ENCODE measurements at places on chromosomes 1 and 21. TPM values are rescaled to one million over a fixed set of nuclear protein-coding genes. Genes with fewer than 3 reads are reported as not detected.

DNA sequence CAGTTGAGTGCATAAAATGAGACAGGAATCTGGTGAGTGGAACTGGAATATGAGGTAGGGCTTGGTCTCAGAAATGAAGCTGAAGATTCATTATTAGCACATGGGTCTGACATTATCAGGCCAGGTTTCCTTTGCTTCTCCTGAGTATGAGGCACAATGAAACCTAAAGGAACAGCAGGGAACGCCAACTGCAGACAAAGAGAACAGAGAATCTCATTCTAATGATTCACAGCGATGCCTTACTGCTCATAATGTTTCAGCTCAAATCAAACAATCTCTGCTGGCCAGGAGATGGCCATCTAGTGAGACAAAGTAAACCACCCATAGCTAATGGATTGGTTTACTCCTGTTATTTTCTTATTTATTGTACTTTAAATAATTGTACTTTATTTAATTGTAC lies 133.5 kb downstream of the C1orf21 start:
- no peak for DNase-seq

DNA sequence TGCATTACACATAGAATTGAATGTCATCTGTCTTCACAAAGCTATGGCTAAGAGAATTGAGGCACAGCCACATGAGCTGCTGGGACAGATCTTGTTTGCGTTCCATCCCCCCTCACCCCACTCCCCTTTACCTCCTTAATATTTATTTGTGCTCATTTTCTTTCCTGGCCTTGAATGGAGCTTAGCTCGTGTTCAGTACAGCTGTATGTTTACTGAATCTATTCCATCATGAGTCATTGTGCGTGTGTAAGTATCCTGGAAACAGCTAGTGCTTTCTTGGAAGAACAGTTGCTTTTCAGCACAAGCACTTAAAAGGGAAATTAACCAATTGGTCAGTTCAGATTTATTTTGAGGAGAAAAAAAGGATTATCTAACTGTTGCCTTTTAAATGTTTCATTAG lies 14.7 kb downstream of the PROX1 start:
- no peak for DNase-seq

DNA sequence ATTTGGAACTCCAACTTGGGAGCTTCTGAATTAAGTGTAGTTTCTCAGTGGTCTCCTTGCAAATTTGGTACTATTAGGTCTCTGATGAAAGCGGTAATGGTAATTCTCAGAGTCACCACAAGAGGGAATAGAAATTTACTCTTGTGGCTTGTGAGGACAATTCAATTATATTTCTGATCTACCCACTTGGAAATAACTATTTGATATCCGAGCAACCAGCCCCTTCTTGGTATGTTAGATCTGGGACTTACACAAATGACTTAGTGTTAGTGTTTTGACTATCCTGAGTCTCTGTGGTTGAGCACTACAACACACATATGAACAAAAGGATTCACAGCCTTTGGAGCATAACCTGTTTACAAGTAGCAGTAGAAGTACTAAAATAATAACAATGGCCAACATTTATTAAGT lies 68.1 kb downstream of the RPS6KA1 start:
- no peak for DNase-seq

GRCh38 chr1:207396168-207396746 lies 57.9 kb upstream of the CR2 start:
- DNase-seq, result no peak

- peak; percentile 18 for DNase-seq
Observed at GRCh38 chr21:26845066-26845758, at the start of gene ADAMTS1. Gene ADAMTS1 (minus strand): TSS chr21:26845409. CDS start chr21:26844954, 455 bp downstream.

- DNase-seq, result no peak
Observed at GRCh38 chr1:189275796-189276195, 1201.9 kb downstream of the BRINP3 start.

DNA sequence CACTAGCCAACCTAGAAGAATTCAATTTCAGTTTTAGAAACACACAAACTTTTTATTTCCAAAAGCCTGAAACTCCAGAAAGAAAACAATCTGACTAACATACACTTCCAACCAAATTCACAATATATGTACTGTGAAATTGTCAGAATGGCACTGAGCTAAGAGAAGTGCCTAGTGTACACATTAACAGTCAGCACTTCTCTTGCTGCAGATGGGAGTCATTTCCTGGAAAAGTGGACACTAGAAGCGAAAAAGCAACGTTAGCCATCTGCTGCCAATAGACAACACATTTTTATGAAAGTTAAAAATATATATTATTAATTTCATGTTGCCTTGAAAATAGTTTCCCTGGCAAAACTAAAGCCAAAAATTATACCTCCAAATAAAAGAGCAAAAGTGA lies 66.1 kb downstream of the EPS15 start:
- DNase-seq, result no peak

- no peak for DNase-seq
Observed at GRCh38 chr1:94316836-94317789, 79.7 kb upstream of the ARHGAP29 start.

- DNase-seq, result no peak
Observed at GRCh38 chr1:88910401-88910800, 19.0 kb upstream of the GTF2B start.

DNA sequence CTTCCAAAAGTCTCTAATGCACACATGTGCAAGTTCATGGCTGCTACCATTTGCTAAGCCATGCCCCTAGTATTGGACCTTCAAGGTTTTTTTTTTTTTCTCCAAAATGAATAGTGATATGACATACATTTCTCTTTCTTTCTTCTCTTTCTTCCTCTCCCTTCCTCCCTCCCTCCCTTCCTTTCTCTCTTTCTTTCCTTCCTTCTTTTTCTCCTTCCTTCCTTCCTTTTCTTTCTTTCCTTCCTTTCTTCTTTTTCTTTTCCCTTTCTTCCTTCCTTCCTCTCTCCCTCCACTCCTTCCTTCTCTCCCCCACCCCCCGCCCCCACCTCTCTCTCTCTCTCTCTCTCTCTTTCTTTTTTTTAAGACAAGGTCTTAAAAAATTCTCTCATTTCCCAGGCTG lies 3.4 kb upstream of the RNF187 start:
- DNase-seq, result no peak

GRCh38 chr1:176604461-176604860 lies 141.5 kb downstream of the PAPPA2 start:
- DNase-seq, result no peak

- DNase-seq, result no peak
Observed at GRCh38 chr1:117541003-117541402, 64.8 kb upstream of the TENT5C start.

DNA sequence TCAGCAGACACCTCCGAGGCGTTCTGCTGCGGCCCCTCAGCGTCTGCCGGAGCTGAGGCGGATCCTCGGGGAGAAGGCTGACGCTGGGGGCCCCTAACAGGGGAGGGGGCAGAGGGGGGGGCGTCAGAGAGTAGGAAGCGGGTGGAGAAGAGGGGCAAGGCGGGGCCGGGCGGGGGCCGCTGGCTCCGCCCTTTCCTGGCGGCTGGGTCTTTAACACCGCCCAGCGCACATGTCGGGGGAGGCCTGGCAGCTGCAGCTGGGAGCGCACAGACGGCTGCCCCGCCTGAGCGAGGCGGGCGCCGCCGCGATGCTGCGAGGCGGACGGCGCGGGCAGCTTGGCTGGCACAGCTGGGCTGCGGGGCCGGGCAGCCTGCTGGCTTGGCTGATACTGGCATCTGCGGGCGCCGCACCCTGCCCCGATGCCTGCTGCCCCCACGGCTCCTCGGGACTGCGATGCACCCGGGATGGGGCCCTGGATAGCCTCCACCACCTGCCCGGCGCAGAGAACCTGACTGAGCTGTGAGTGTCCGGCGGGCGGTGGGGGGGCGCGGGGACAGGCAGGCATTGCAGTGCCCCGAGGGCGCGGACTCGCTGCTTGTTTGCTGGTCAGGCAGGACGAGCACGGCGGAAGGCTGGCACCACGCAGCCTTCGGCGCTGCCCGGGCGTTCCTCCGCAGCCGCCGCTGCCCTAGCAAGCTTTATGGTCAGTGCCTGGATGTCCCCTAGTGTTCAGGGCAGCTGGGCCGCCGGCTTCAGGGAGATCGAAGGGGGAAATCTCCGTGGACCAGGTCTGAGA lies at the start of gene NTRK1:
Gene NTRK1, plus strand, starts transcription at position 238 of the 796 bp plus-strand sequence. Its CDS starts 70 bp downstream, at position 308.
- peak; percentile 67 for DNase-seq

The LIN28A gene
- total RNA-seq, result not detected

The LRRC39 gene
- total RNA-seq, result 0.40 TPM

The KRTAP12-2 gene
- not detected for total RNA-seq

The LRRC7 gene
- not detected for total RNA-seq

The MCOLN2 gene
- 20.4 TPM for total RNA-seq

The GRIK3 gene
- not detected for total RNA-seq

The KRTAP26-1 gene
- not detected for total RNA-seq

The SPRR2G gene
- not detected for total RNA-seq

The NOS1AP gene
- total RNA-seq, result 0.21 TPM

The DMBX1 gene
- not detected for total RNA-seq

The PALMD gene
- total RNA-seq, result not detected

All from activated naive CD8-positive, alpha-beta T cell treated with anti-CD3 and anti-CD28 coated beads for 36 hours (primary cell).